T-helper 17 cell (primary cell): ENCODE measurements at places on chromosomes 1 and 21.
A peak's percentile ranks its signal among the peaks of the same experiment; 100 is the strongest.

DNA sequence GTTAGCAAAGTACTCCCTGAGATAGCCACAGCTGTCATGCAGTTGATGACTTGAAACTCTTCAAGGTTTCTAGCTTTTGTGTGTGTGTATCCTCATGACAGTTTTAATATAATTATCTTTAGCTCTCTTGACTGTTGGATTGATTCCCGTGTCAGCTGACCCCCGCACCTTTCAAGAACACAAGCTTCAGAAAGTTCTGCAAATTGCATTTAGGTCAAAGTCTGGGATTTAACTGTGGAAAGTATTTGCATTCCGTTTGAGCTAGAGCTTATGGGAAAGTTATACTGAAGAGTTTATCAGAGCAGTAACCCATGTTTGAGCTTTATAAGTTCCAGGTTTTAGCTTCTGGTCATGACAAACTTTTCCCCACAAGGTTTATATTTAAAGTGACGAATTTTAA, 380.1 kb upstream of the CHRM3 start:
- H3K4me1 ChIP-seq, result no peaks in the 10 kb centered on the region
- no peak overlapping the region for H3K27ac ChIP-seq
- H3K4me3 ChIP-seq, result no peak overlapping the region
- H3K27me3 ChIP-seq, result no peaks in the 10 kb centered on the region

GRCh38 chr1:25355841-25356395, 17.8 kb downstream of the TMEM50A start:
- peak overlapping the region; percentile 56 for H3K4me3 ChIP-seq
- H3K4me1 ChIP-seq, result peaks cover 20% of the 10 kb centered on the region
- DNase-seq, result no peak
- peaks cover 9% of the 10 kb centered on the region for H3K36me3 ChIP-seq
- H3K27me3 ChIP-seq, result no peaks in the 10 kb centered on the region
- H3K27ac ChIP-seq, result peak overlapping the region; percentile 92

- H3K27me3 ChIP-seq, result no peaks in the 10 kb centered on the region
- H3K27ac ChIP-seq, result peak overlapping the region; percentile 70
- H3K4me3 ChIP-seq, result peak overlapping the region; percentile 91
- DNase-seq, result no peak
- H3K4me1 ChIP-seq, result peaks cover 27% of the 10 kb centered on the region
These were observed 1.6 kb downstream of the ADAM15 start for GRCh38 chr1:155052439-155053395.

- H3K36me3 ChIP-seq, result no peaks in the 10 kb centered on the region
- peaks cover 32% of the 10 kb centered on the region for H3K4me1 ChIP-seq
- H3K27me3 ChIP-seq, result peaks cover 85% of the 10 kb centered on the region
- no peak overlapping the region for H3K27ac ChIP-seq
These were observed 2.5 kb downstream of the OLIG2 start for GRCh38 chr21:33028287-33028670.

- DNase-seq, result no peak
- H3K36me3 ChIP-seq, result no peaks in the 10 kb centered on the region
- no peaks in the 10 kb centered on the region for H3K4me1 ChIP-seq
- H3K27me3 ChIP-seq, result no peaks in the 10 kb centered on the region
These were observed 54.3 kb upstream of the SERBP1 start for GRCh38 chr1:67484492-67484891.

DNA sequence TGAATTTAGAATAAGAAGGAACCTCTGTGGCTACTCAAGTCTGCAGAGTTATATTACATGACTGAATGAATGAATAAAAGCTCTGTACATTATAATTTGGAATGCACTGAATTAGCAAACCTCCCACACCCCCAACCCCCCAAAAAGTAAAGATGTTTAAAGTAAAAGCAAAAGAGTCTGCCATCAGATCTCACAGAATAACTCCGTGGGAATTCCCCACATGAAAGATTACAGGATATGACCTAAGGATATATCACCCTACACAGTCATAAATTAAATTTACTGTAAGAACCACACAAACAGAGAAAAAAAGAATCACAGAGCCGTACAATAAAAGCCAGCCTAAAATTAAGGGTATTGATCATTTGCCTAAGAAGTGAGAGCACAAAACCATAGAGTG, 587.3 kb downstream of the PTPRC start:
- no peak for DNase-seq
- peak overlapping the region; percentile 82 for H3K27ac ChIP-seq
- no peaks in the 10 kb centered on the region for H3K36me3 ChIP-seq

- H3K27me3 ChIP-seq, result no peaks in the 10 kb centered on the region
- no peak for DNase-seq
- no peak overlapping the region for H3K27ac ChIP-seq
- no peak overlapping the region for H3K4me3 ChIP-seq
- H3K4me1 ChIP-seq, result peaks cover 5% of the 10 kb centered on the region
- no peaks in the 10 kb centered on the region for H3K36me3 ChIP-seq
These were observed 27.0 kb upstream of the SMYD3 start for GRCh38 chr1:246534114-246534513.

DNA sequence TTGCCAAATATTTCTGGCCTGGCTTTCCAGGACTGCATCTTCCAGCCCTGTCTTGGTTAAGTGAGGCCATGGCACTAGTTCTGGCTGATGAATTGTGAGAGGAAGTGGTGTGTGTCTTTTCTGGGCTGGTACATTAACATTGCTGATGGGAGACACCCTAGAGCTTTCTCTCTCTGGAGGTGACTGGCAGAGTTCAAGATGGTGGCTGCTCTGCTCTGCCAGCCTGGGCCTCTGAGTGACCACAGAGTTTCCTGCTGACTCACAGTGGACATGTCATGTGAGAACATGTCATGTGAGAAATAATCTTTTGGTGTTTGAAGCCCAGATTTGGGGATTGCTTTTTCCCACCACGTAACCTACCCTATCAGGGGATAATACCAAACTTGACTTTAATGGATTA, 218.0 kb upstream of the KIAA0040 start:
- no peaks in the 10 kb centered on the region for H3K4me1 ChIP-seq
- no peak overlapping the region for H3K27ac ChIP-seq
- no peak overlapping the region for H3K4me3 ChIP-seq

DNA sequence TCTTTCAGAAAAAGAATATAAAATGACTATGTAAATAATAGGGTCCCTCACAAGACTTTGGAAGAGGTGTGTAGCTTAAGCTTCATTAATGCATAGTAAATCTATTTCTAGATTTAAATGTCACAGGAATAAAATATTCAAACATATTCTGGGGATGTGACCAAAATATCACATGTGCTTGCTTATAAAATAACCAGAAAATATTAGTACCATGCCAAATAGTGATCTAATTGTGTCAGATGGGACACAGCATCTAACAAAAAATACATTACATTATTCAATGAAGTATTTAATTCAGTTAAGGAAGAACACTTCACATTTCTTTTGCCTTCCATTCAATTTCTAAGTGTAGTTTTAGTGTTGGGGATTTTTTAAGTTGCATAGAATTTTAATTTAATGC, 179.5 kb downstream of the LRRC40 start:
- no peaks in the 10 kb centered on the region for H3K4me1 ChIP-seq
- no peak for DNase-seq
- no peak overlapping the region for H3K4me3 ChIP-seq
- H3K27me3 ChIP-seq, result no peaks in the 10 kb centered on the region

DNA sequence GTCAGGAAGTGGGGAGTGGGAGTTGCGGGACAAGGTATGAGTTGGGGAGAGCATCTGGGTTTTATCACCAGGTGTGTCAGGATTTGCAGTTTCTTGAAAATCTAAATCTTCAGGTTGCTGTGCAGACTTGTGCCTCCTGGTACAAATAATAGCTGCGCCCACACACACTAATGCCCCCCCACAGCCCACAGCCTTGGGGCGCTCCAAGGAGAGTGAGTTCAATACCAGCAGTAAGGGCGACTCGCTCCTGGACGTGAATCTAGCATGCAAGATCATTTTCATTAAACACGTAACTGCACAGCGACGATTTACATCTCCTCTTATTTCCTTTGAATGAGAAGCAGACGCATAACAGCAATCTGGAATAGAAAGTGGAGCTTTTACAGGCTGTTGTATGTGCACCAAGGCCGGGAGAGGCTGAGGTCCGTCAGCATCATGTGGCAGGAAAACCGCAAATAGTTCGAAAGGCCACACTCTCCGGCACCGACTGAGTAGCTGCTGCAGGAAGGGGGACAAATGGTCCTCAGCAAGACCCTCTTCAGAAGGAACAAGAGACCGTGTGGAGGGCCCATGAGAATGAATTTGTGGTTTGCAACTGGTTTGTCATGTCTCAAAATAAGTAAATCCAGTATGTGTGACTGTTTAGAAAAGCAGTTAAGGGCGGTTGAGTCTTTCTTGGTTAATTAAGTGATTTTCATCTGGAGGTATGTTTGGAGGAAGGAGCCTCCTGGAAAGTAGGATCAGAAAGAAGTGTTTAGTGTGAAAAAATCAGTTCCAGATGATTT, 439.5 kb downstream of the SMYD3 start:
- no peak overlapping the region for H3K4me3 ChIP-seq
- H3K36me3 ChIP-seq, result peaks cover 9% of the 10 kb centered on the region
- no peaks in the 10 kb centered on the region for H3K27me3 ChIP-seq
- no peak for DNase-seq
- peaks cover 21% of the 10 kb centered on the region for H3K4me1 ChIP-seq

DNA sequence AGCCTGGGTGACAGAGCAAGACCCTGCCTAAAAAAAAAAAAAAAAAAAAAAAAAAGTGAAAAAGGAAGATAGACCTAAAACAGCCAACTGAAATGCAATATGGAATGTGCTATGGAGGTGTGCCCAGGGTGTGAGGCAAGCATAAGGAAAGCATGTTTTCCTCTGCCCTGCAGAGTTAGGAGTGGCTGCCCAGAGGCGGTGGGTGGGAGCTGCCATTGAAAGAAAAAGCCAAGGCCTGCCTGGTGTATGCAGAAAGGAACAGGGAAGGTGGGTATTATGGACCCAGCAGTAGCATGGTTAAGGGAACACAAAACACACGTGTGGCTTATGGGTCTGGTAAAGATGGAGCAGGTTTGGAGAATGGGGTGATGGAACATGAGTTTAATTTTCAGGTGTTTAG, 8.9 kb downstream of the CD244 start:
- DNase-seq, result no peak
- no peak overlapping the region for H3K27ac ChIP-seq
- no peaks in the 10 kb centered on the region for H3K27me3 ChIP-seq
- H3K4me1 ChIP-seq, result peaks cover 2% of the 10 kb centered on the region
- no peak overlapping the region for H3K4me3 ChIP-seq

- H3K36me3 ChIP-seq, result peaks cover 7% of the 10 kb centered on the region
- peaks cover 8% of the 10 kb centered on the region for H3K4me1 ChIP-seq
- no peak overlapping the region for H3K4me3 ChIP-seq
These were observed 14.5 kb upstream of the IKBKE start for GRCh38 chr1:206455666-206456344.

DNA sequence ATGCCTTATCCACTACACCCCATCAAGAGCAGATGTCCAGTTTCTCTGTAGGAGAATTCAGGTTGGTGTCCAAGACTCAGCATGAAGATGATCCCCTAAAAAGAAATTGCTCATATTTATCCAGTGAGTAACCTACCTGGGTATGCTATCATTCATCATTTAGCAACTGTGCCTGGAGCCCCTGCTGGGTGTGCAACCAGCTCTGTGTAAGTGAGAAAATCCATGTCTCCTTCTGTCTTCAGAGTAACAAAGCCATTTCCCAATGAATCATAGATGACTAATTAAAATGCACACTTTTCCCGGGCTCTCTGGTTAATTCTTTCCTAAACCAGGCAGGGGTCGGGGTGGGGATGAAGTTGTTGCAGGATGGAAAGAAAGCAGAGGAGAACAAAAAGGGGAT, 35.8 kb downstream of the OLFML3 start:
- DNase-seq, result no peak
- peaks cover 29% of the 10 kb centered on the region for H3K27me3 ChIP-seq
- H3K4me1 ChIP-seq, result peaks cover 3% of the 10 kb centered on the region
- H3K27ac ChIP-seq, result no peak overlapping the region
- no peaks in the 10 kb centered on the region for H3K36me3 ChIP-seq

DNA sequence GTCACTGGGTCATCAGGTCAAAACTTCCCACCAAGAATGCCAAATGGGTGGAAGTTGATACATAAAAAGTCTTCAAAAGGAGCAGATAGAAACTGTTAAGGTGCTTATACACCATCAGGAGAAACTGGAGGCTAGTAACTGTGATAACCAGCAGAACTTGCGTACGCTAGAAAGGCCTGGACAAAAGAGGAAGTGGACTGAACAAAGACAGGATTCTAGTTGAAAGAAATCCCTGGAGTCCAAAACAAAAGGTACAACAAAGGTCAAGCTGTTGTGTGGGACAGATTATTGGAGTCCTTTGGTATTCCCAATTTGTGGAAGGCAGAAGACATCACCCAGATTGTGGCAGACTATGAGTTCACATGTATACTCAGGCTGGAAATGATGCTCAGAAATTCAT, 215.8 kb upstream of the PBX1 start:
- H3K4me3 ChIP-seq, result no peak overlapping the region
- H3K27me3 ChIP-seq, result no peaks in the 10 kb centered on the region
- H3K4me1 ChIP-seq, result no peaks in the 10 kb centered on the region
- H3K36me3 ChIP-seq, result no peaks in the 10 kb centered on the region
- H3K27ac ChIP-seq, result no peak overlapping the region

DNA sequence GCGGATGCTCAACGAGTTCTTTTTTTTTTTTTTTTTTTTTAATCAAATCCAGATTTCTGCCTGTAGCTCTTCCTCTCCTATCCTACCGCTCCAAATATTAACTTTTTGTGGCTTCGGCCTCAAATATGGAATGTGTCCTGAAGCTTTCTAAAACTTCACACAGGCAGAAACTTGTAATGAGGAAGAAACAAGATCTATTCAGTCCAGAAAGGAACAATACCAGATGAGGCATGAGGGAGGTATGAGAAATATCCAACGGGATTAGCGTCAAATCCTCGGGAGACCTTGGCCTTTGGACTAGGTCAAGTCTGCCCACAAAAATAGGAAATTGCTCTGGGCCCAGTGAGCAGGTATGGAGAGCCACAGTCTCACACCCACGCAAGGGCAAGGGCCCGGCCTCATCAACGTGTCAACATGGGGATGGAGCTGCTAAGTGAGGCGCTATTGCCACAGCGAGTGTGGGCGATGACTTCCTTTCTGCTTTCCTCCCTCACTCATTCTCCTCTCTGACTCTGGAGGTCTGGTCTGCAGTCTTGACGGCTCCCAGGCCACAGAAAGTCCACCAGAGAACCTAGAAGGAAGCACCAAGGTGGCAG, 66.6 kb downstream of the BCAR3 start:
- H3K27ac ChIP-seq, result peak overlapping the region; percentile 88
- no peaks in the 10 kb centered on the region for H3K36me3 ChIP-seq
- no peaks in the 10 kb centered on the region for H3K27me3 ChIP-seq
- H3K4me1 ChIP-seq, result peaks cover 20% of the 10 kb centered on the region

DNA sequence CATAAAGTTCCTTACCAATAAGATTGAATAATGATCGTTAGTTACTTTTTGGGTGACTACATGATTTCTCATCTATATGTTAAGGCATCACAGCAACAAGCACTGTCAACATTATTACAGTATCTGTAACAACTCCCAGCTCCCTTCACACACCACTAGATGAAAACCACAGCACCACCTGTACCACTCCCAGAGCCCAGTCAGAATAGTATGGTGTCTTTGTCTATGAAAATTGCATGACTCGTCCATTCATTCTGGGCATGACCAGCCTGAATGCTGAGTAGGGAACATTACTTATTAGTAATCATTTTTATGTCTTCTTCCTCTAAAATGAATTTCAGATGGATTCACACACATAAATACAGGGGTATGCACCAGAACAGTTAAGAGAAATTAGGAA, 7.0 kb downstream of the OLFML2B start:
- peaks cover 25% of the 10 kb centered on the region for H3K27me3 ChIP-seq
- no peak for DNase-seq
- H3K36me3 ChIP-seq, result no peaks in the 10 kb centered on the region

GRCh38 chr1:46188295-46189030, 9.8 kb downstream of the POMGNT1 start:
- no peaks in the 10 kb centered on the region for H3K27me3 ChIP-seq
